Right forelimb (tissue), 1 donor: ENCODE measurements at places on chromosomes 5 and 9.

DNA sequence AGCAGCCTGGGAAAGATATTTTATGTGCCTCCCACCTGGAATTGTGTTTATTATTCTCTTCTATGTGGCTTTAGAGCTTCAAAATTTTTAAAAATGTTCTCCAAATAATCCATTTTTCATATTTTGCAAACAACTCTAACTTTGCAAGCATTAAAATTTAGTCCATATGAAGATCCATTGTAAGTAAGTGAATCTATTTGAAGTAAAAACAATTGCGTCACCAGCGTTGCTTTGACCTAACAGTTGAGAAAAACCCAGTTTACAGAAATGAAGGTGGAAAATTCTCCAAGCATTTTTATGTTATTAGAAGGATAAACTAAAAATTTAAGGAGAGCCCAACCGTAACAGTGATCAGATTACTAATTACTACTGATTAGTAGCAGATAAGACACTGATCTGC lies 38.9 kb upstream of the TLX3 start:
- no peak for DNase-seq

GRCh38 chr5:2185646-2186471 lies 303.1 kb upstream of the IRX4 start:
- peak; percentile 35 for DNase-seq

GRCh38 chr5:59254055-59254687 lies 639.4 kb downstream of the PDE4D start:
- no peak for DNase-seq

- no peak for DNase-seq
Measured at GRCh38 chr5:74948031-74948546, 81.9 kb upstream of the FAM169A start.

DNA sequence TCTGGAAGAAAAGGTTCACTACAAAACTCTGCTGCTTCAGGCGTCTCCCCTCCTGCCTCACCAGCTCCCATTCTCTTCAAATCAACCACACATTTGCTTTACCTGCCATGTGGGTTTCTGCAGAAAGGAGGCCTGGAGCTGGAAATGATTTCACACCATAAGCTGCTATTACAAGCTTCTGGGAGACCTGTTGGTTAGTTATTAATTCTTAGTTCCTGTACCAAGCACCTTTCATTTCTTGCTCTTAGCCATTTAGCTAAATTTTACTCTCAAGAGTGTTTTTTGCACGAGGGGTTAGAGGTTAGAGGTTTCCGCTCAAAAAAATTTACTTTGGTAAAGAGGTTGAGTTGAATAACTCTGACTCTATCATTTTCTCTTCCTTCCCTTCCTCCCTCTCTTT lies 70.3 kb downstream of the MAP1B start:
- DNase-seq = no peak

DNA sequence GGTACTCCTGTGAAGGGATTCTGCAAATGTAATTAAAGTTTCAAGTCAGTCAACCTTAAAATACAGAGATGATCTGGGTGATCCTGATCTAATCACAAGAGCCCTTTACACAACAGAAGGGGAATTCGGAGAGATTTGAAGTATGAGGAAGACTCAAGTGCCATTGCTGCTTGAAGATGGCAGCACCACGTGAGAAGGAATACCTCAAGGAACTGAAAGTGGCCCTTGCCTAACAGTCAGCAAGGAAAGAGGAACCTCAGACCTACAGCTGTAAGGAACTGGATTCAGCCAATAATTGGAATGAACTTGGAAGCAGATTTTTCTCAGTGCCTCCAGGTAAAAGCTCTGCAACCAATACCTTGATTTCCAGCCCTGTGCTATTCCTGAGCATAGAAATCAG lies 87.4 kb downstream of the THBS4 start:
- DNase-seq = no peak

DNA sequence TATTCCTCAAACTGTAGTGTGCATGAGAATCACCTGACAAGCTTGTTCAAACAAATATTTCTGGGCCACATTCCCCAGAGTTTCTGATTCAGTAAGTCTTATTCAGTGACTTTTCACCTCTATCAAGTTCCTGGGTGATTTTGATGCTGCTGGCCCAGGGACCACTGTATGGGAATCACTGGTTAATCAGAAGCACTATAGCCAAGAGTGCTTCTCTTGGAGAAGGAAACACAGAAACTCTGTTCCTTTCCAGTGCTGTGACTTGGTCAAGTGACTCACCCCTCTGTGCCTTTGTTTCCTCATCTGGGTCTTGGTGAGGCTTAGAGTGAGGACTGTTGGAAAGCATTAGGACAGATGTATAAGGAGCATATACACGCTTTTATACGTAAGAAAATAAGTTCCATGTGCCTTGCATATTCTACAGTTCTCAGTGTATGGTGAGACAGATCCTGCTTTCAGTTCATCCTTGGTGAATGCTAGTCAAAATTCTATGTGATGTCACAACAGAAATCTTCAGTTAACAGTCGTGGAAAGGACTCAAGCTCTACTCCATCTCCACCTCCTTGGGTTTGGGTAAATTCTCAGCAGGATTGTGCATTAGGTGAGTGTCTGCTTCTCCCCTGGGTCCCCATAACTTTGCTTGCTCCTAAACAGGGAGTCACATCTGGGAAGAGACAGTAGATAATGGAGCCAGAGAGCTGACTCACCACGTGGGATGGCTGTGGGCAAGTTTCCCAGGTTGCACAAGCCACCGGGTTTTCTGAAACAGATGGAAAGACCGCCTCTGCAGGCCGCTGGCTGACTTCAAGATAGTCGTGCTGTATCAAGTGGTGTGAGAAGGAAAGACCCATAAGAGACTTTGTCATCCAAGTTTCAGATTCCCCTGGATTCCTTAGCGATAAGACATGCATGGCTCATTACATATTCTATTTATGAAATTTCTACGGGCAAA lies 117.0 kb downstream of the NXNL2 start:
- DNase-seq = peak; percentile 77

- DNase-seq = no peak
Measured at GRCh38 chr9:21812415-21812814, 10.0 kb downstream of the MTAP start.
